Gastroesophageal sphincter (tissue), 4 donors: ENCODE measurements at places on chromosomes 2 and 18. TPM values are rescaled to one million over a fixed set of nuclear protein-coding genes. Genes with fewer than 3 reads are reported as not detected.
A peak's percentile ranks its signal among the peaks of the same experiment; 100 is the strongest.

GRCh38 chr18:50706199-50706598, 113.6 kb downstream of the MRO start:
- no peak for ATAC-seq

DNA sequence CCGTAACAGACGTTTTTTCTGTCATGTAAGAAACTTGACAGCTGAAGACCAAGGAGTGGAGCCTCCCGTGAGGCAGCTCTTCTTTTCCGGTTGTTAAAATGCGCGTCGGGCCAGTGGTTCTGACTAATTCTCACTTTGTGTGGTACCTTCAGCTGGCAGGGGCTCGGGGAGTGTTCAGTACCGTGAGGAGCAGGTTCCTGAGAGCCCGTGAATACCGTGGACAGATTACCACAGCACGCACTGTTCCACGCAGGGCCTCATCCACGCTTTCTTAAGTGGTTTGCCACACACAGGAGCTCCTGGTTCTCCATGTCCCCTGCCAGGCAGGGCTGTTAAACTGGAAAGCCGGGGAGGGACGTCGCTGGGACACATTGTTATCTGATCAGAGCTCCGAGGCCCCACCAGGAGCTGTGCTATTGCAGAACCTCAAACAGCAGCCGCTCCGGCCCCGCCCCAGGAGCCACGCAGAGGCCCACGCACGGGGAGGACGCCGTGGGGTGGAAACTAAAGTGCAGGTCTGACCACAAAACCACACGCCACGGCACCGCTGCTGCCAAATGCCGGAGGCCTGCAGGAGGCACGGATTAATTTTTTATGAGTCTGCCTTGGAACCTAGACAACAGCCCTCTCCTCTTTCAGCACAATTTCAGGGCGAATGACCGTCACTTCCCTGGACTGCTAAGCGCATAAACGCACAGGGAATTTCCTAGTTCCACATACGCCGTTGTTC, 43.3 kb downstream of the NFATC1 start:
- no peak for ATAC-seq

The GAREM2 gene
- total RNA-seq, result 3.3 TPM

The ROCK1 gene
- 131 TPM for total RNA-seq

DNA sequence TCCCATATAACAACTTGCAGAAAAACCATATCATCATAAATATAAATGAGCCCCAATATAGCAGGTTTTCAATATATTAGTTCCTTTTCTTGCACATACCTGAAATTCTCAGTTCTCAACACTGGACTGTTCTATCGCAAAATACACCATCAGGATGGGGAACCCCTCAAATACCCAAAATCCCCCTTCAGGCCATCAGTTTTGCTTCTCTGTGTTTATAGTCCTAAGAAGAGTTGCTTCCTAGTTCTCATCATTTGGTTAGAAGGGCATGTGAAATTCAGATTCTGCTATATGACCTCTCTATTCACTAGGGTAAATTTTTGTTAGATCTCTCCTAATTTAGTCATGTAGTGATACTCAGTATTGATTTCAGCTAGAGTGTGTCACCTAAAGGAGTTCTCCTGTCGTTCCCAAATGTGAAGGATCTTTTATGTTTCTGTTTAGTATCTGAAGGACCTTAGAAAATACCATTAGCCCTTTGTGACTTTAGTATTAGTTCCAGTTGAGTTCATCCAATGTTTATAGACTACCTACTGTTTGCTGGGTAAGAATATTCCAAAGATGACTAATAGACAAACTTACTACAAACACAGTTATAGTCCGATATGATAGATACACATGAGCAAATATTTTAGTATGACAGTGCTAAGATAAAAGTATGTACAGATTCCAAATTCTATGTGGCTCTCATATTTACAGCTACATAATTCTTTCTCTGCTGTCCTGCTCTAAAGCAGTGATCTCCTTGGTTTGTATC, 115.8 kb downstream of the TTC27 start:
- ATAC-seq, result no peak

GRCh38 chr2:1743396-1744150, 742 bp downstream of the PXDN start:
- ATAC-seq, result peak; percentile 30

DNA sequence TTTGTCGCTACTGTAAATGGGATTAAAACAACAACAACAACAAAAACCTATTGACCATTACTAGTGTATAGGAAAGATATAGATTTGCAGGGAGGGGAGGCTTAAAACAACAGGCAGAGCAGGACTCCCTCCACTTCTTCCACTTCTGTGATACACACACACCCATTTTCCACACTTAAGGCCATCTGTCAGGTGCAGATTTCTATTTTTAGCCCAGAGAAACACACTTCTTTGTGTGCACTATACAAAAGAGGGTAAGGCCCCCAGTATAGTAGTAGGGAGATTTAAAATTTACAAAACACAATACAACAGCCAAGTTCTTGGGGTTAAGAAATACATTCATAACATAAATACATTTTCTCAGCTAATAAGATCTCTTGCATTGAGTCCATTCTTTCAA, 22.4 kb downstream of the PTPN2 start:
- ATAC-seq, result no peak

- no peak for ATAC-seq
These were observed 17.0 kb upstream of the FOXI3 start for GRCh38 chr2:88469202-88470114.
